ENCODE measurements at places on chromosomes 7 and 10.

DNA sequence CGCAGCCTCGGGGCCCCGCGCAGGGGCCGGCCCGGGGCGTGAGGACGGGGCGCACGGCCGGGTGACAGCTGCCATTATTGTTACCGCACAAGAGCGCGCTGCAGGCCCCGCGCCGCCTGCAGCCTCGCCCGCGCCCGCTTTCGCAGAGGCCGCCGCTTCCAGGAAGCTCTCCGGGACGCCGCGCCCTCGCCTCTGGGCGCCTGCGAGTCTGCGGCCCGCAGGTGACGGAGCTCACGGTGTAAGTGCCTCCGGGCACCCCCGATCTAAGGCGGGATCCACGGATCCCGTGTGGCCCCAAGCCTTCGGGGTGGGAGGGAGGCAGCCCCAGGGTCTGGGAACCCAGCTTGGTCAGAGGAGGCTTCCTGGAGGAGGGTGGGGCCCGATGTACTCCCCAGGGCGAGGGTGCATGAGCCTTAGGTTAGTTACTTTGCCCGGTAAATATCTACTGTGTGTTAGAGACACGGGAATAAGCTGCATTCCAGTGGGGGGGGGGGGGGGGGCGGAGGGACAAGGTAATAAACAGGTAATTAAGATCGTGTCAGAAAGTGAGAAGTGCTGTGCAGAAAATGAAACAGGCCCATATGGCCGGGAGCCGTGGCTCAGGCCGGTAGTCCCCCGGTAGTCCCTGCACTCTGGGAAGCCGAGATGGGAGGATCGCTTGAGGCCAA, 638 bp downstream of the IQCE start:
- DNase-seq: no peak

DNA sequence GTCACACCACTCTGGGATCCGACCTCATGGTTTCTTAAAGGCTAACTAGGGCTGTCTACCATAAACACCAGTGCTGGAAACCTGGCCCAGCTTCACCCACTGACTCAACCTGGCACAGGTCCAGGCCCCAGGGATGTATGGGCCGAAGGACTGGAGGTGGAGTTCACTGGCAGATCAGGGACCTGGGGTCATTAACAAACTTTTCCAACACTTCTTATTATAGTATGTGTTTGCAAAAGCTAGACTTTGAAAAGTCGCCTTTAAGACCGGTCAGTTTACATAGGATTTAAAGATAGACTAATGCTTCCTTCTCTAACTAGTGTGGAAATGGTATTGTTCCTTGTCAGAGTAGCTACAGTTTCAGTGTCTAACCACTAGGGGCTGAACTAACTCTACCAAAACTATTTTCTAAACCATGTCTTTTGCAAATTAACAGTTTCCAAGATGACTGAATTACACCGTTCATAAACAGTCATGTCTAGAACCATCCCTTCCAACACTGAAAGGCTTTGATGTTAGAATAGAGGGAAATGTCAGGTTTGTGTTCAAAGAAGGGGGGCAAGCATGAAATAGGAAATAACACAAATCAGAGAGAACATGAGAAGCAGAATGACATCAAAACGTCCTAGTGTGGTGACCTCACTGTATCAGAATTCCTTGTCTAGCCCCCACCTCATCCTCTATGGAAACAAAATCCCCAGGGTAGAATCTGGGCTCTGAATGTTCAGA, 29.7 kb downstream of the STN1 start:
- DNase-seq: no peak

- DNase-seq: no peak
Measured at GRCh38 chr10:86100581-86101061, 266.0 kb downstream of the GRID1 start.

GRCh38 chr10:100775871-100776270, 30.5 kb downstream of the PAX2 start:
- no peak for DNase-seq

DNA sequence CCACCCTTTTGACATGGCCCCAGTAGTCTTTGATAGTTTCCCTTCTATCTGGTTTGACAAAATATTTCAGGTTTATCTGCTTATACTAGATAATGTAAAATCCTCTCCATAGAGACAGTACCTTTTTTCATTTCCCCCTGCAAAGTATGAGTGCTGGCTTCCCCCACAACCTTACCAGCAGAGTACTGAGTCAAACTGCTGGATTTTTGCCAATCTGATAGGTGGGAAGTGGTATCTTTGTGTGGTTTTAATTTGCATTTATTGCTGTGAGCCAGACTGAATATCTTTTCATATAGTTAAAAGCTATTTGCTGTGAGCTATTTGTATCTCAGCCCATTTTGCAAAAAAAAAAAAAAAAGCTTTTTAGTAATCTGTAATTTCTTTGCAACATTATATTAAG, 32.1 kb upstream of the HECTD2 start:
- no peak for DNase-seq

DNA sequence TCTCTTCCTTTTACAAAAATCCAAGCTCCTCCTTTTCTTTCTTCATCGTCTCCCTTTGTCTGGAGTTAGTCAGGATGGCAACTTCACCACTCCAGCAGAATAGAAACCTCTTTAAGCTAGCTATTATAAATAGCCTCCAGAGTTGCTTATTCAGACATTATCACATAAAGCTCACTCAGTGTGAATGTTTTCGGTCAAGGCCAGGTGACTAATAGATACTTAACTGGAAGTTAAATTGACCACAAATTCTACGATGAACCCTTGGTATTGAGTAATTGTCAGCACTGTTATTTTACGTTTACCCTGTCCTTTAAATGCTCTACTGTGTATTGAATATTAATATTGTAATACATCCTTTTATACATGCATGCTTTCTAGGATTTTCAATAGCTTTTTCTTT, 340.4 kb downstream of the OTUD1 start:
- no peak for DNase-seq

- peak; percentile 27 for DNase-seq
Measured at GRCh38 chr7:147513451-147513850, 1077.1 kb upstream of the C7orf33 start.

- DNase-seq: no peak
Measured at GRCh38 chr10:22593636-22594198, 120.7 kb downstream of the PIP4K2A start.

GRCh38 chr10:24708081-24708480, 15.6 kb downstream of the ARHGAP21 start:
- no peak for DNase-seq

DNA sequence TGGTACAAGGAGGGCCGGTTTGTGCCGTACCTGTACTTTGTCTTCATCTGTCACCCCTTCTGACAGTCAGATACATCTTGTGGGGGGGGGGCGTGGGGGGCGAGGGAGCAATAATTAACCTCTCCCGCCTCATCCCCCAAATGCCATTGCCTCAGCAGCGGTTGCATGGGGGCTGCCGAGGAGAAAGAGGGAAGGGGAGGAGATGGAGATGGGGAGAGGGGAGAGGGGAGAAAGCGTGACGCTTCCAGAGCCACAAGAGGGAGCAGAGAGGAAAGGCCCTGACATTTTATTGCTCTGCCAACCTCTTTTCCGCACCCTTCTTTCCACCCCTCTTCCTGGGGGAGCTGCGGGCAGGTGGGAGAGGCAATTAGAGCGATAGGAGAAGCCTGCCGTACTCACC, 11.8 kb downstream of the KAZALD1 start:
- no peak for DNase-seq

- DNase-seq: no peak
Measured at GRCh38 chr10:111972109-111972508, 211.5 kb downstream of the GPAM start.

GRCh38 chr10:95509251-95509650, 51.9 kb downstream of the SORBS1 start:
- no peak for DNase-seq

GRCh38 chr7:32494946-32495297, 367 bp upstream of the AVL9 start:
- no peak for DNase-seq
